ENCODE measurements at places on chromosomes 3 and 15.

DNA sequence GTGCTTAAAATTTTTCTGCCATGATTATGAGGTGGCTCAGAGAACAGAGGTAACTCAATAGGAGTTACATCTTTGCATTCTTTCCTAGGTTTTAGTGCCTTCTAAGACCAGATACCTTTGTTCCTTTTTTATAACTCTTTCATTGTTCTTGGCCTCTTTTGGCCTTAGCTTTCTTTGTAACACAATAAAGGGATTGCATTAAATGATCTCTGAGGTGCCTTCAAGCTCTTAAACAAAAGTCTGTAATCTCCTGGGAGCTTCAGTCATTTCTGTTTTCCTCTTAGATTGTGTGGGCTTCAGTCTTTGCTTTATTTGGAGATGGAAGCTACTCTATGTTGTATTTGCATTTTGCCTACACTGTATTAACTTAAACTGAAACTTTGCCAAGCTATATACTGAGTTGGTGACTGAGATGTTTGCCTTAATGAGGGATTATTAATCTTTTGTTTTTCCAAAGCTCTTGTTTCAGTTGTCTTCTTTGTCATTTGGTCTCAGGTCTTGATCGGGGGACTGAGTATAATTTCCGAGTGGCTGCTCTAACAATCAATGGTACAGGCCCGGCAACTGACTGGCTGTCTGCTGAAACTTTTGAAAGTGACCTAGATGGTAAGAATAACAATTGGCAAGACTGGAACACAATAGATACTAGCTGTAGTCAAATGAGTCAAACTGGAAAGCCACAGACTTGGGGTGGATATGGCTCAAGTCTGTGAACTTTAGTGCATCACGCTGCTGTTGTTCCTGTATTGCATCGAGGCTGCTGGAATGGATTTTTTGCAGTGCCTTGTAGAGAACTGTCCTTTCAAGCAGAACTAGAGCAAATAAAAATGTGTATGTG is 110.3 kb downstream of the HCN4 start:
- DNase-seq, result no peak

DNA sequence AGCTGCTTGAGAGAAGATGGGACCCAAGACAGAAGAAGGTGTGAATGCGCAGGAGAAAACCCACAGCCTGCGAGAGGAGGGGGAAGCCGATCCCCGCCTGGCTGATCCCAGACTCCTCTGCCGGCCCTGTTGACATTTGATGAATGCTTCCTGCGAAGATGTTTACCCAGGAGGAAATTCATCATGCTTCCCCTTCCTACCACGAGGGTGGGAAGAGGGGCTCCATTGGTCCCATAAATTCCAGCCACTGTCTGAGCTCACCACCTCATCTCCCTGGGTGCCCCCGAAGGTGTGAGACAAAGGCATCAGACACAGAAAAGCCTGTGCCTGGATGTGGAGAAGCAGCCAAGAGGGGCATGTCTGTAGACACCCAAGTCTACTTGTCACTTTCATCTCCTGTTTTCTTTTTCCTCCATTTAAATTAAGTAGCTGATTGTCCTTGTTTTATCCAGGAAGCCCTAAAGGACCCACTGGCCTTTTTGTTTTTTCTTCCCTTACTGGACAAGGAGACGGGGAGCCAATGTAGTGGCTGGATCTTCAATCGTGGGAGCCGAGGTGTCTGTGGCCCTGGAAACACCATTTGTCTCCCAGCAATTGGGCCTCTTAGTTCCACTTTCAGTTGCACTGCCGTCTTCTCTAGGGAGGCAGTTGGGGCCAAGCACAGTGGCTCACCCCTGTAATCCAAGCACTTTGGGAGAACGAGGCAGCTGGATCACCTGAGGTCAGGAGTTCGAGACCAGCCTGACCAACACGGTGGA is 95.3 kb upstream of the HES1 start:
- DNase-seq, result no peak

DNA sequence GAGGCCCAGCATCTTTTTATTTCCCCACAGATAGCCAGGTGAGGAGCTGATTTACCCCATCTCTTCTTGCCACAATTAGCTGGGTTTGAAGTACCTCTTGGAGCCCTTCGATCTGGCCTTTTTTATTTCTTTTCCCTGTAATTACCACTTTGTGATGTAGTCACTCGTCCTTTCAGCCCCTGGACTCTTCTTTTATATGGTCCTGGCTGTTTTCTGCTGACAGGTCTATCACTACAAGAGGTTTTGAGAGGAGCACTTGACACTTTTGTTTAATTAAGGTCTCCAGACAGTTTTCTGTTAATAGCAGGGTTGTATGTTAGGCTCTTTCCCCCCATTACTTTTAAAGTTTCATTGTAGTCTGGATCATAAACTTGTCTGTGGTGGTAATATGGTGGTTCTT is 11.8 kb downstream of the ATXN7 start:
- no peak for DNase-seq

DNA sequence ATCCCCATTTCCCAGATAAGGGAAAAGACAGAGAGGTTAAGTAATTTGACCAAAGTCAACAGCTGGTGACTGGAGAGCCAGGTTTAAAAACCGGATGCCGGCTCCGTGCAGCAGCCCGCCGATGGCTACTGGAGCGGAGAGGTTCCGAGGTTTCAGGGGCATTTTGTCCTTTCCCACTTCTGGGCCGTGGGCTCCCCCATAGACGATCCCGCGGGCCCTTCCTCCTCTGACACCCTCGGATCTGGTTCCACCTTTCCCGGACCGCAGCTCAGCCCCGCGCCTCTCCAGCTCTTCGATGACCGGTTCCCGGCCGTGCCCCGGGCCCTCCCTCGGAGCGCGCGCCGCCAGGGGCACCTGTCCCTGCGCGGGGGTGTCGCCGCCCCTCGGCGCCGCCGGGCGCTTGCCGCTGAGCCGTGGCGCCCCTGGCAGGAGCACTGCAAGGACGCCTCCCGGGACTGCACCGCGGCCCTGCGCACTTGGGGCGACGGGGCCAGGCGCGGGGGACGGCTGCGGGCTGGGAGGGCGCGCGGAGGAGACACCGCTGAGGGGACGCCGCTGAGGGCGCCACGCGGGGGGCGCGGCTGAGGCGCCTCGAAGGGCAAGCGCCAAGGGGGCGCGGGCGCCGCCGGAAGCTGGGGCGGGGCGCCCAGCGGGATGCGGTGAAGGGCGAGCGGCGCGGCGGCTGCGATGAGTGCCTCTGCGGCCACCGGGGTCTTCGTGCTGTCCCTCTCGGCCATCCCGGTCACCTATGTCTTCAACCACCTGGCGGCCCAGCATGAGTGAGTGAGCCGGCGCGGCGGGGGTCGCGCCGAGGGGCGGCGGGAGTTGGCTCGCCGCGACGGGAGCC is at the start of gene TM6SF1:
Gene TM6SF1, plus strand, starts transcription at position 652 of the 847 bp plus-strand sequence. Its CDS starts 36 bp downstream, at position 688.
- DNase-seq, result peak; percentile 55

DNA sequence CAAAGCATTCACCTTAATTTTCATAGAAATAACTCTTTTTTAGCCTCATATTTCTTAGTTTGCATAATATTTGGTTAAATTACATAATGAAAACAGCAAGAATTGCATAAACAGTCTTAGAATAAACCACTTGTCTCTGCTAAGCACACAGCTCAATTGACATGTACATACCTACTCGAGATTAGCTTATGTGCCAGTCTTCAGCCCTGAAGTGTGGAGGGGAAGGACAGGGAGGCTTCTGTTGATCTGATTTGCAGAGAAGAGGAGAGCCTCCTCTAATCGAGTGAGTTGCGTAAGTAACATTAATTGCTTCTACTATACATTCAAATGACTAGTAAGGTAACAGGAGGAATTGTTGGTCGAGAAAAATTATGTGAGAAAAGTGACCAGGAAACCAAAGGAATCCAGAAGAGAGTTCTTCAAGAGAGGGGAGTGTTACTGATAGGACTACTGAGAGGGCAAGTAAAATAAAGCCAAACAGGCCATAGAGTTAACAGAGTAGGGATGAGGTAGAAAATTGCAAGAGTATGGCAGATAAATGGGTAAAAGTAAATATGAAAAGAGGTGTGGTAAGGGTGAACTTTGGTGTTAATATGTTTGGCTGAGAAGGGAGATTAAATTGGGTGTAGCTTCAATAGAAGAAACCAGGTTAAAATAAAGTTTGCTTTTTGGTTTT is 7.1 kb upstream of the GOLIM4 start:
- no peak for DNase-seq

DNA sequence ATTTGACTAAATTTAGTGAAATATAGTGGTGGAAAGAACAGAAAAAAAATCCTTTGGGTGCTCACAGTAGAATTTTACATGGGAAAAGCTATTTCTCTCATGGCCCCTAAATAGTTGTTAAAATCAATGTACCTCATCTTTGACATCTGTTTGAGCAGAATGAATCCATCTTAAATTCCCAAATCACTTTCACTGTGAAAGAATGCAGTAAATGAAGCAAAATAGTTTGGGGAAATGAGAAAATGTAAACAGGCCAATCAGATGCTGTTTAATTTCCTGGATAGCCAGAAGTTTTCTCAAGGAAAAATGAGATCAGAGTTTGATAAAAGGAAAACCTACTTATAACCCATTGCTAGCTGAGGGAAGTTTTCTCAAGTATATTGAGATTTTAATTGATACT is 406.9 kb downstream of the ROBO2 start:
- DNase-seq, result no peak

- DNase-seq, result no peak
Measured at GRCh38 chr3:132407025-132407424, 10.3 kb upstream of the DNAJC13 start.

DNA sequence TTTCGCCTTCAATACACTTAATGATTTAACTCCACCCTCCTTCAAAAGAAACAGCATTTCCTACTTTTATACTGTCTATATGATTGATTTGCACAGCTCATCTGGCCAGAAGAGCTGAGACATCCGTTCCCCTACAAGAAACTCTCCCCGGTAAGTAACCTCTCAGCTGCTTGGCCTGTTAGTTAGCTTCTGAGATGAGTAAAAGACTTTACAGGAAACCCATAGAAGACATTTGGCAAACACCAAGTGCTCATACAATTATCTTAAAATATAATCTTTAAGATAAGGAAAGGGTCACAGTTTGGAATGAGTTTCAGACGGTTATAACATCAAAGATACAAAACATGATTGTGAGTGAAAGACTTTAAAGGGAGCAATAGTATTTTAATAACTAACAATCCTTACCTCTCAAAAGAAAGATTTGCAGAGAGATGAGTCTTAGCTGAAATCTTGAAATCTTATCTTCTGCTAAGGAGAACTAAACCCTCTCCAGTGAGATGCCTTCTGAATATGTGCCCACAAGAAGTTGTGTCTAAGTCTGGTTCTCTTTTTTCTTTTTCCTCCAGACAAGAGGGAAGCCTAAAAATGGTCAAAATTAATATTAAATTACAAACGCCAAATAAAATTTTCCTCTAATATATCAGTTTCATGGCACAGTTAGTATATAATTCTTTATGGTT is at the start of gene CCR5:
Gene CCR5, plus strand, starts transcription at position 108 of the 680 bp plus-strand sequence. CDS start 1,957 bp downstream, outside the sequence.
- no peak for DNase-seq

DNA sequence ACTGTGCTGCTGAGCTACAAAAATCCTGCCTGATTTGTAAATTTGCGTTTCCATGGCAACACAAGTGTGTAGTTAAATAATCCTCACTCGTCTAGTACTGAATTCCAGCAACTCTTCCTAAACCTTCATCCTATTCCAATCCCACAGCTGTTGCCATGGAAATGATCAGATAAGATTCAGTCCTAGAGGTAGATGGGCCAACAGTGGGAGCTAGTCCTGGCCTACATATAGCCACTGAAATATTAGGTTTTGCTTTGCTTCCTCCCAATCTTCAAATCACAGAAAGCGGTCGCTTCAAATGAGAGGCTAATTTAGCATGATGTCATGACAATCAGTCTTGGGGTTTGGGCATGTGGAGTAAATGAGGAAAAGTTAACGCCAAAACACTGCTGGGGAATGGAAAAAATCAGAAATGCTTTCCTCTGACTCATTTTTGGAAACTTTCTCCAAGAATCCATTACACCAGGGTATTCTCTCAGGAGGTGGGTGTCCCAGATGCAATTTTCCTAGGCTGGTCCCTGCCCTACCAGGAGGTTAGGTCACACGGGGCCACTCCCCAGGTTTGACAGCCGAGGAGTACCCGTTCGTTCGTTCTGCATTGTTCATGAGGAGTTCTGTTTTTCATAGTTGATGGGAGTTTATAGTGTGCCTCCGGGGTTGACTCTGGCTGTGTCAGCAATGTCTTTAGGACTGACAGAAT is 159.2 kb upstream of the SLCO3A1 start:
- no peak for DNase-seq

- DNase-seq, result peak; percentile 90
Measured at GRCh38 chr15:51681303-51681963, at the start of gene SCG3. Gene SCG3, plus strand, starts transcription at chr15:51681503. Its CDS starts 253 bp downstream, at chr15:51681756.

- DNase-seq, result no peak
Measured at GRCh38 chr3:32709346-32709745, 24.4 kb downstream of the CNOT10 start.

GRCh38 chr3:121274411-121274810 is 271.4 kb downstream of the POLQ start:
- DNase-seq, result no peak

- no peak for DNase-seq
Measured at GRCh38 chr15:78167227-78167888, 18.2 kb downstream of the IDH3A start.

- DNase-seq, result no peak
Measured at GRCh38 chr15:63968122-63968524, 78.2 kb downstream of the DAPK2 start.

DNA sequence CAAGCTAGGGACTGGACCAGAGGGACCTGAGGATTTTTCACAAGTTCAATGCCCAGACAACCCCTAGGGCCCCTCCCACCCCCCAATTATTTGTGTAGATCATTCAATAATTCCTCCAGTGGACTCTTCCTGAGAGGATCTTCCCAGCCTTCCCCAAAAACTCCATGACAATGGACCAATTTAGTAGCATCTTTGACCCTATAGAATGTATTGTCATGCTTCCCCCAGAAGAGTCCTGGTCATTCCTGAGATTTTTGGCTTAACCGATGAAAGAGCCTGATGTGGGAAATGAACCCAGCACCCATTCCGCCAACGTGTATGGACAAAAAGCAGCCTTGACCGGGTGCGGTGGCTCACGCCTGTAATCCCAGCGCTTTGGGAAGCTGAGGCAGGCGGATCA is 119.2 kb upstream of the RNF7 start:
- DNase-seq, result no peak

GRCh38 chr3:178545337-178545736 is 9.1 kb downstream of the KCNMB2 start:
- DNase-seq, result no peak

DNA sequence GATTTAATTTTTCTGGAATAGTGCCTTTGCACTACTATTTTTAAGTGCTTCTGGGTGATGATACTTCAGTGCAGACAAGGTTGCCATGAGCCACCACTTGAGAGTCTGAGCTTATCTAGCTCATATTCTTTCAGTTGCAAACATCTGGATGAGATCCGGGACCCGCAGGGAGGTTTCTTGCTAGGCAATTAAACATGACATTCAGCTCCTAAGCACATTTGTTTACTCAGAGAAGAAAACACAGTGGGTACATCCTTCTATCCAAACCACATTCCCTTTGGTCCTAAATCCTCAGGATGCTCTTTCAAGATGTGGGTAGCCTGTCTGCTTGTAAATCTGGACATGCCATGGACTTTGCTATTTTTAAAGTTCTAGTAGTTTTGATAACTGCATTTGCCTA is 12.0 kb downstream of the PLSCR1 start:
- DNase-seq, result no peak

DNA sequence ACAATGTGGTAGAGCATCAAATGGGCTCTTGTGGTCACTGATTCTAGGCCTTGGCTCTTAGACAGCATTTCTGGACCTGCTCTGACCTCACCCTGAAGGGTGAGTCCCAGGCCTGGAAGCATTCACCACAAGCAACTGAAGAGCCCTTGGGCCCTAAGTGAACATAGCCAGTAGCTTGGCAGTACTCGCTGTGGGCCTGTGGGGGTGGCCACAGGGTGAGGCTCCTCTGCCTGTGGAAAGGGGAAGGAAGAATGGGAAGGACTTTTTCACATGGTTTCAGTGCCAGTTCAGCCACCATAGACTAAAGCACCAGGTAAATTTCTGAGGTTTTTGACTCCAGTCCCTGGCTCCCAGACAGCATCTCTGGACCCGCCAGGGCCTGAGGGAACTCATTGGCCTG is 5.1 kb upstream of the ZSCAN2 start:
- peak; percentile 53 for DNase-seq

Measured in KBM-7 (cell line).